Psoas muscle (tissue), 8 donors: ENCODE measurements at places on chromosomes 12 and 14.

GRCh38 chr12:112401903-112402498 is 7.4 kb downstream of the RPL6 start:
- DNase-seq: no peak

GRCh38 chr12:94025756-94026155 is 122.6 kb upstream of the PLXNC1 start:
- no peak for DNase-seq

DNA sequence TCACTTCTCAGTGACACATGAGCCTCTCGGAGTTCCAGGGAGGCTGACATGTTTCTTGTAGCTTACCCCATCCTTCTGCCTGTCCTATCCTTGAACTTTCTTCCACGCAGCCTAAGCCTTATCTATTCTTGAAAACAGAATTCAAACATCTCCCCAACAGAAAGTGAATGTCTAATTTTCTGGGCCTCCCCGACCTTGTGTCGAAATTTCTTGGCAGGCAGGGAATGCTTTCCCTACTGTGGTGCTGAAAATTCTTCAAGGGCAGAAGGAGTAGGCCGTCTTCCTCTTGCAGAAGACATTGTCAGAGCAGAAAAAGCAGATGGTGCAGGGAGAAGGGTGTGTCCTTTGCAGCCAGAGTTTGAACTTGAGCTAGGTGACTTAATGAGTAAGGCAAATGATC is 63.0 kb upstream of the TCL1B start:
- DNase-seq: no peak

GRCh38 chr12:79360936-79361335 is 329.8 kb downstream of the PAWR start:
- DNase-seq: no peak

- no peak for DNase-seq
Measured at GRCh38 chr14:65604936-65605335, 192.4 kb downstream of the FUT8 start.

- DNase-seq: no peak
Measured at GRCh38 chr12:6090803-6091202, 33.7 kb downstream of the VWF start.

DNA sequence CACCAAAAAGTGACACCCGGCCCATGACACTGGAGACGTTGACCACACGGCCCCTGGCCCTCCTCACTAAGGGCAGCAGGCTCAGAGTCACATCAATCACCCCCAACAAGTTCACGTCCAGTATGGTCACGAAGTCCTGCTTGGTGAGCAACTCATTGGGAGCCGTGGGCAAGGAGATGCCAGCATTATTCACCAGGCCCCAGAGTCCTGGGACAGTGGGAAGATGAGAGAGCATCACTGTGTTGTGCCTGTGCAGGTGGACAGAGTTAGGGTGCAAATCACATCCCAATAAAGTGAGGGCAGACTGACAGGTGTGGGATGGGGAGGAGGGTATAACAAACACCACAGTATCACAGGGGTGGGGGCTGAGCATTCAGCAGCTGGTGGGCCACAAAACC is 2.5 kb downstream of the RDH16 start:
- DNase-seq: no peak

GRCh38 chr14:29663281-29663801 is 264.3 kb downstream of the PRKD1 start:
- DNase-seq: no peak

GRCh38 chr14:61381553-61381952 is 60.2 kb downstream of the PRKCH start:
- DNase-seq: no peak

DNA sequence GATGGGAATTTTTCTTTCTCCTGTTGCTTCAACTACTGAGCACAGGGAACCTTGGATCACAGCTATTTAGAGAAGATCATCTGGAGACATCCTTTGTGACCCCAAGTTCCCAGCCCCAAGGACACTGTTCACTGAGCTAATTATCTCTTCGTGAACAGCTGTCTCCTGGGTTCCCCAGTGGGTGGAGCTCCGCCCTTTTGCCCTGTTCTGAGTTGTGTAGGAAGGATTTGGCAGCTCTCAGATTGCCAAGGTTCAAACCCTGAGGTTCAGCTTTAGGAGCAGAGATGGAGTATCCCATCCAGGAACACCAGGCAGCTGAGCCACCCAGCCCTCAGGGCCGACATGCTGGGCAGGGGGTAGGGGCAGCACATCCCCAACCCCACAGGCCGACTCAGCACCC is 32.0 kb downstream of the NGB start:
- no peak for DNase-seq

GRCh38 chr12:117857632-117858612 is 110.9 kb downstream of the KSR2 start:
- no peak for DNase-seq

GRCh38 chr12:11598900-11599299 is 50.6 kb upstream of the ETV6 start:
- no peak for DNase-seq
